ENCODE measurements at places on chromosomes 7 and 10.
A peak's percentile ranks its signal among the peaks of the same experiment; 100 is the strongest.

DNA sequence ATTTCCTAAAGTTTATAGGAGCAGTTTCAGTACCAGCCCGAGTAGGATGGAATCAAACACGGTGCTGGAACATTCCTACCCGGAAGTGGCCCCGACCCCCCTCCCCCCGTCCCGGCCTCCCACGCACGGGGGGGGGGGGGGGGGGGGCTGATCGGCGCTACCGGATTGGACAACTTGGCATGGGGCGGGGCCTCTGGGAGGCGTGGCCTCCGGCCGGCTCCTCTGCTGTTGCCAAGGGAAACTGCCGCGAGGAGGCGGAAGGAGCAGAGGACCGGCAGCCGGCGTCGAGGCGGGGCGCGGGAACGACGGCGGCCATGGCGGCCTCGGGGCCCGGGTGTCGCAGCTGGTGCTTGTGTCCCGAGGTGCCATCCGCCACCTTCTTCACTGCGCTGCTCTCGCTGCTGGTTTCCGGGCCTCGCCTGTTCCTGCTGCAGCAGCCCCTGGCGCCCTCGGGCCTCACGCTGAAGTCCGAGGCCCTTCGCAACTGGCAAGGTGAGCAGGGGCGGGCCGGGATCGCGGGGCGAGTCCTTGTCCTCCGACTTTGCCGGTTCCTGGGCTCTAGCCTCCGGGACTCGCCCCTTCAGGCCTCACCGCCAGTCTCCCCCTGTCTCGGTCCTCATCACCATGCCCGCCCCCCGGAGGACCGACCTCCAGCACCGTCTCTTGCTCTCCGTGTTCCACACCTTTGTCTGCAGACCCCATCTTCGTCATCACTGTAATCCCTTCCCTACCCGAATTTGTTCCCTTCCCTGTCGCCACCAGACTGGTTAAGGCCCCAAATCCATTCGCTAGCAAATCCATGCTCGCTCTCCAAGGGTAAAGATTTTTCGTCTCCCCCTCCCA lies at the start of gene RHBDD2:
RHBDD2 (plus strand) TSS at position 266 of the 843 bp plus-strand sequence; CDS start at position 315, 49 bp downstream.
- DNase-seq, result peak; percentile 96

DNA sequence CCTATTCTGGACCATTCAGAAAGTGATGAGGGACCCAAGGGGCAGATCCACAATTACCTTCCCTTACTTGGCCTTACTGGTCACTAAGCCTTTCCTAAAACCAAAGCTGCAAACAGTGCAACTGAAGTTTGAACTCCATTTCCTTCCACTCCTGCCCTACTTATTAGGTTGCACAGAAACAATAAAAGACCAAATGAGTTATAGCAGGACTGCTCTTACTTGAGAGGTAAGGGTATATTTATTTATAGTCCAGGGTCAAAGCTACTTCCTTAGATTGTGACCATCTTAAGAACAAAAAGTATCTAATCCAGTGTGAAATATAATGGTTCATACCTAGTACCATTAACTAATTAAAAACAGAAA lies 27.0 kb downstream of the CDK6 start:
- no peak for DNase-seq

- DNase-seq, result no peak
These were observed 89.6 kb upstream of the ITGB1 start for GRCh38 chr10:33047655-33048054.

GRCh38 chr10:31536302-31536701 lies 217.3 kb downstream of the ZEB1 start:
- DNase-seq, result no peak

- no peak for DNase-seq
These were observed 473.7 kb upstream of the PODXL start for GRCh38 chr7:132030086-132030568.

DNA sequence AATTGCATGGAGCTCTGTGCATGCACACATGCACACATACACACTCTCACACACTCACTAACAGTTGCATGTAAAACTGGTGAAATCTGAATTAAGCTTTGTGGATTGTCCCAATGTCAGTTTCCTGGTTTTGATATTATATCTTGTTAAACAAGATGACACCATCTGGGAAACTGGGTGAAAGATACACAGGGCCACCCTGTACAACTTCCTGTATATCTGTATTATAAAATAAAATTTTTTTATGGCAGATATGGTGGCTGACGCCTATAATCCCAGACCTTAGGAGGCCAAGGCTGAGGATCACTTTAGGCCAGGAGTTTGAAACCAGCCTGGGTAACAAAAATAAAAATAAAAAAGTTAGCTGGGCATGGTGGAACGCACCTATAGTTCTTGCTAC lies 87.4 kb downstream of the PTPN20 start:
- DNase-seq, result no peak

DNA sequence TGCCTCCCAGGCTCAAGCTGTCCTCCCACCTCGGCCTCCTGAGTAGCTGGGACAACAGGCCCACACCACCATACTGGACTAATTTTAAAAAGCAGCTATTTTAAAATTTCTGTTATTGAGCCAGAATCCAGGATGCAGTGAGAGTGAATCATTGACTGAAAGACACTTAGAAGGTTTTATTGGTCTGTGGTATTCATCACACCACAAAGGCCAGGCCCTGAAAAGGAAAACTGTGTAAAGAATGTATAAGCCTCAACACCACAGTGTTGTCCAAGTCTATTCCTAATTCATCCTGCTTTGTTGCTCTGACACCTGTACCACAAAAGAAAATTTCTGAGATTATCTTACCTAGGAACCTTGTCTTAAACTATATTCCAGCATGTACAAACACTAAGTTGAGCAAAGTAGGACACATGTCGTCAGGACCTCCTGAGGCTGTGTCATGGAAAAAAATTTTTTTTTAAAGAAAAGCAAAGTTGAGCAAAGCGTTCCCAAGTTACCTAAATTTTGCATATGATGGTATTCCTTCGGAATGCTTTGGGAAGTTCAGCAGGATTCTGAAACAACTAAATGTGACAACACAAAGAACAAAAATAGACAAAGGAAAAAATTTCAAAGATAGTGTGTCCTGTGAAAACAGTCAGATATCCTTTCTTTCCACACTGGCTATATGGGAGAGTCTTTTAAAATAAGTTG lies 129.6 kb upstream of the MKLN1 start:
- DNase-seq, result no peak

Measured in stimulated activated CD4-positive, alpha-beta T cell treated with anti-CD3 and anti-CD28 coated beads, TNF-alpha, amount 100 ng/mL, for 4 hours (primary cell).